Activated T-cell treated with anti-CD3 and anti-CD28 coated beads, Interleukin-2, amount 50 U/mL, for 48 hours (primary cell): ENCODE measurements at places on chromosomes 3 and 15.
A peak's percentile ranks its signal among the peaks of the same experiment; 100 is the strongest.

DNA sequence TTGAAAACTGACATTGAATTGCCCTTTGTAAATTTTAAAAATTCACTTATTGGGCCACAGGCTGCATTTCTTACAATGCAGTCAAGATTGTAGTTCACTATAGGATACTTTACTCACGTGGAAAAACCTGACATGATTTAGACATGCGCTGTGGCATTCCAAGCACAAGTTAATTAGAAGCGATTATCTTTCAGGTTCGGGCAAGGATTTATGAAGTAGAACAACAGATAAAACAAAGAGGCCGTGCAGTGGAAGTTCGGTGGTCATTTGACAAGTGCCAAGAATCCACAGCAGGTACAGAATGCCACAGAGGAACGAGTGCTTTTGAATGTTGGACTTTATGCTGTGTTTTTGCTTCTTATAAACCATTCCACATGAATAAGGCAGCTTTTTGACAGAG, 37.8 kb downstream of the GPR171 start:
- DNase-seq, result no peak

DNA sequence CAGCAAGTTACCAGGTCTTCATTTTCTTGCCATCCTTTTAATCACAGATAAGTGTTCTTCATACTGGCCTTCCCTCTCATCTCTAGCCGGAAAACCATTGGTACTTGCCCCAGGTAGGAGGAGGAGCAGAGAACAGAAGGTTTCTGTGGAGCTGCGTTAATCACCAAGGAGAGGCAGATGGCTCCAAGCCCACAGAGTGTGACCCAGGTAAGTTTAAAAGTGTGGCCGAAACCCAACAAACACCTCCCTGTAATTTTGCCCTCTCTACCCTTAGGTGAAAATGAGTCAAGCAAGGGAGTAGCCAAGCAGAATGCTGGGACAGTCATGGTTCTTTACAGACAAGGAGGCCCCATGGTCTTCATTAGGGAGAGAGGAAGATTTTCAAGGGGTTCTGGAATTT, 37.3 kb downstream of the NFKBIZ start:
- DNase-seq, result no peak

DNA sequence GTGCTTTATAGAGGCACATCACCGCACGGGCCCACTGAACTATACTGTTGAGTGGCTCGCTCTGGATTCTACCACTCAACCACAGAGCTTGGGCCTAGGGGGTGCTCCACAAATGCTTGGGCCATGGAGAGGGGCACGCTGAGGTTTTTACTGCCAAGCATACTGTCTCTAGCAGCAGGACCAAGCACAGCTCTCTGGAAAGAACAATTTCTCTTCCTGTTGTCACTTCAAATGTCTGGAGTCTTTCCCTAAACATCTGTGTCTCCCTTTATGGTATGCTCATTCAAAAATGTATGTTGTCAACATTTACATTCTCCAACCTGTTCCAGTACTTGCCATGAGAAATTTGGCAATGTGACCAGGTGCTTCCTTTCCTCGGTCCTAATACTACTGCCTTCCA, 114.7 kb upstream of the TPM1 start:
- DNase-seq, result no peak

GRCh38 chr3:24475925-24476324, 18.7 kb downstream of the THRB start:
- DNase-seq, result no peak

GRCh38 chr3:122921791-122922651, 105.5 kb downstream of the SEMA5B start:
- peak; percentile 69 for DNase-seq

DNA sequence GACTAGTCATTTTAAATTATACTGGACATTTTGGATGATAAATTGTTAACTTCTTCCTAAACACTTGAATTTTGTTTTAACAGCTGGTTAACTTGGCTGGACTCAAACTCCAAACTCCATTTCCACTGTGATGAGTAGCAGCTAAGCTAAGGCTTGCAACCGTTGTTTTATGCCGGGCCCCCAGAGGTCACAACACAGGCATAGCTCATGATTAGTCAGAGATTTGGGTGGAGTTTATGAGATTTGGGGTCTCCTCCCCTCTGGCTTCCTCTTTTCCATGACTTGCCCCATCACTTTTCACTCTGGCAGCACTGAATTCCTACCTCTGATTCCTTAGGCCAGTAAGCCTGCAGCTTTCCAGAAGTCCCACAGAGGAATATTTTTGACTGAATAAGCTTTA, 12.8 kb downstream of the THAP10 start:
- DNase-seq, result no peak

DNA sequence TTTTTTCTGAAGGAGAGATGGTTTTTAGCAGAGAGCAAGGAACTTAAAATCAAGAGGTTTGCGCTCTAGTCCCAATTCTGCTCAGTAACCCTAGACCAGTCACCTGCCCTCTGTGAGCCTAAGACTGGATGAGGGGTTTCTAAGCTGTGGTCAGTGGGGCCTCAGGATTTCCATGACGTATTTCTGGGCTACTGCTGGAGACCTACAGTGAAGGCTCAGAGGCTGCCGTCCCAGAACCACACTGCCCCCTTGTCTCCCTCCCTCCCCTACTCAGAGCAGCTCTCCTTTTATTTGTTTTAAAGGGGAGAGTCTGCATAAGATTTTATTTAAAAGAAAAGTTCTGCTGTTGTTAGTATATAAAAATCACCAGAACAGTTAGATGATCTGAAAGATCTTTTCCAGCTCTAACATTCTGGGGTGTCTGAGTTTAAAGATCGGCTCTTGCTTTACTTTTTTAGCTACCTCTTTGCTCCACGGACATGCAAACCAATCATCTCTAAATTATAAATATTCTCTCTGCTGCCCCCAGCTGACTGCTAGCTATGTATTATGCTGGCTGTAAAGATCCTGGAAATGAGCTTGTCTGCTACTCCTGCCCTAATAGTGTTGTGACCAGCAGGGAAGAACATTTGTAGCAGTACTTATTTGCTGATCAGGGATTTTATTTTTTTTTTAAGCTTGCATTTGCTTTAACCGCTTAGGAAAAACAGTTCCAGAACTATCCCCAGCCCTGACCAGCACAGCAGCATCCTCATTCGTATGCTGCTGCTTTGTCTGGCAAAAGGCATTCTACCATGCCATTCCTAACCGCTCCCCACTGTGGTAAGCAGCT, 28.6 kb upstream of the NDUFB4 start:
- no peak for DNase-seq

GRCh38 chr3:120604382-120604781, 8.2 kb downstream of the NDUFB4 start:
- no peak for DNase-seq

- peak; percentile 73 for DNase-seq
Measured at GRCh38 chr3:196502775-196503195, 783 bp downstream of the RNF168 start.

DNA sequence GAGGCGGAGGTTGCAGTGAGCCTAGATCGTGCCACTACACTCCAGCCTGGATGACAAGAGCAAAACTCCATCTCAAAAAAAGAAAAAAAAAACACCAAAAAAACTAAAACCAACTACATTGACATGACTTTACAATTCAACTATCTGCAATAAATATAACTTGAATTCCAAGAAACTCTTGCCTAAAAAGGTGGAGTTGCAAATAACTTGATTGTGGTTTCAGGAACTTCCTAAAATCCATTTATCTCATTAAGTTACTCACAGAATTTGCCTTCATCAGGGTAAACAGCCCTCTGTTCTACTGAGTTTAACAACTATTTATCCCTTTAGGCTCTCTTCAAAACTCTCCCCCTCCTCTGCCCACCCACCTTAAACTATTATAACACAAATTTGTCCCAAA, 2.7 kb upstream of the MAPK6 start:
- DNase-seq, result no peak

DNA sequence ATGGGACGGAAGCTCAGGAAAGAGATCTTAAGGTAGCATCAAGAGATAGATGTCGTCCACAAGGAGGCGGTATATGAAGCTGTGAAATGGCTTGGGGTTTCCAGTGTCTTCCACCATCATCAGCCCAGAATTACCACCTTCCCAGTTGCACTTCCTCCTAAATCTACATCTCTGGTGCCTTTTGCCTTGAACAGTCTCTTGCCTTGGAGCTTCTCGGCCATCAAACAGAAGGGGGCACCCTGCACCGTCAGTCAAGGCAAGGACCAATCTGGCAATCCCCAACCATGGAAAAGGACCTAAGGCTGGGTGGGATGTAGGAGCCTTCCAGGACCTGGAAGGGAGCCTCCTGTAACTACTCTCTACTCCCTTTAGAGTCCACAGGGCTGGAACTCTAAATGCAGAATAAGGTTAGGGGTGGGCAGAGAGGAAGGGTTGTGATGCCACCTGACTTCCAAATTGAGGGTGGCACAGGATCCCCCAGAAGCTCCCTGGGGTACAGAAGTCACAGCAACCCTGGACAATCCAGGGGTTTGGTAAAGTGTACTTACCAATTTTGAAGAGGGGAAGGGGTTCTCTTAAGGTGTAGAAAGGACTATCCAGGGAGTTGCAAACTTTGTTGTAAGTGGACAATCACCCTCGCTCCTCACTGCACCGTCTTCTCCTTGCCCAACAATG, 1.0 kb upstream of the RYR3 start:
- DNase-seq, result peak; percentile 21

GRCh38 chr3:20190991-20191390, 5.0 kb upstream of the SGO1 start:
- DNase-seq, result no peak

GRCh38 chr3:186170516-186170915, 61.6 kb upstream of the ETV5 start:
- DNase-seq, result no peak

GRCh38 chr3:152319831-152320617, 51.3 kb downstream of the MBNL1 start:
- no peak for DNase-seq
